ENCODE measurements at places on chromosomes 3 and 15.

- no peak for DNase-seq
These were observed 144.5 kb downstream of the ATP10A start for GRCh38 chr15:25718597-25718996.

GRCh38 chr3:36447061-36447460, 66.8 kb downstream of the STAC start:
- no peak for DNase-seq

DNA sequence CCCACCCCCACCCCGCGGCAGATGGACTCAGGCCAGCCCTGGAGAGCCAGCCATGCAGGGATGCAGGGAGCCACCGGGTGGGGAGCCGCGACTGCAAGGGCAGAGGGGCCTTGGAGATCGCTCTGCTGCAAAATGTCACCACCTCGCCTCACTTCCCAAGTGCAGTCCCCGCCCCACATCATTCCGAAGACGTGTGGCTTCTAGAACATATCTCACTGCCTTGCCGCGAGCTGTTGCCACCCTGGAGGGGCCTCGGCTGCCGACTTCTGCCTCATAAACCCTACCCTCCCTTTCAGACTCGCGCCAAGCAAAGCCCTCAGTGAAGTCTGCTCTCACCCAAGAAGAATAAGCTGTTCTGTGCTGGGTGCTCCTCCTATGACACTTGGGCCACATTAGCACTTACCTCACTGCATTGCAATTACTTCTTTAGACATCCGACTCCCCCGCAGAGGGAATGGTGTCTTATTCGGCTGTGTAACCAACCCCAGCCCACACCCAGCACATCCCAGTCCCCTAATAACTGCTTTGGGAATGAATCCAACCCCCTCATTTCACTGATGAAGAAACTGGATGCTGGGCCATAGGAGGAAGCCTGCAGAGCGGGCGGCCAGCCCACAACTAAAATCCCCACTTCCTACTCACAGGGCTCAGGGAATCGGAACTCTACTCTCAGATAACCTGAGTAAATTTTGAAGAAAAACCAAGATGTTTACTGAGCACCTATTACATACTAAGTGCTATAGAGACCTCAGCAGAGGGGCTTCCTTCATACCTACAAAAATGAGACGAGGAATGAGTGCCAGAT, 8.6 kb downstream of the TLE3 start:
- DNase-seq: no peak

DNA sequence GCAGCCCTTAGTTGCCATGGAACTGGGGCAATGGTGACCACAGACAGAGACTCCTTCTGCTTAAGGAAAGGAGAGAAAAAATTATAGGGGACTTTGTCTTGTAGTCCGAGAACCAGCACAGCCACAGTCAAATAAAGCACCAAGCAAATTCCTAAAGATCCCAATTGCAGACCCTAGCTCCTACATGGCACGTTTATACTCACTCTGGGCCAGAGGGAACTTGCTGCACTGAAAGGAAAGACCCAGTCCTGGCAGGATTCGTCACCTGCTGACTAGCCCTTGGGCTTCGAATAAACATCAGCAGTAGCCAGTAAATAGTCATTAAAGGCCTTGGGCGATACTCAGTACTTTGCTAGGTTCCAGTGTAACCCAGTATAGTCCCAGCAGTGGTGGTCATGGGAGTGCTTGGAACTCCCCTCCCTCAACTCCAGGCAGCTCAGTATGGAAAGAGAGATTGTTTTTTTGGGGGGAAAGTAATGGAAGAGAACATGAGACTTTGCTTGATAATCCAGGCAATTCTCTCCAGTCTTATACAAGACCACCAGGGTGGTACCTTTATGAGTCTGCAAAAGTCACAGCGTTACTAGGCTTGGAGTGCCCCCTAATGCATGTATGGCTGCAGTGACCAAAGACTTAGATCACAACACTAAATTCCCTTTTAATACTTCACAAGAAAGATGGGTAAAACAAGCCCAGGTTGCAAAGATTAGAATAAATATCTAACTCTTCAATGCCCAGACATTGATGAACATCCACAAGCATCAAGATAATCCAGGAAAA, 66.4 kb upstream of the AGTR1 start:
- DNase-seq: no peak

GRCh38 chr3:73060302-73060723, 1.1 kb upstream of the EBLN2 start:
- no peak for DNase-seq

DNA sequence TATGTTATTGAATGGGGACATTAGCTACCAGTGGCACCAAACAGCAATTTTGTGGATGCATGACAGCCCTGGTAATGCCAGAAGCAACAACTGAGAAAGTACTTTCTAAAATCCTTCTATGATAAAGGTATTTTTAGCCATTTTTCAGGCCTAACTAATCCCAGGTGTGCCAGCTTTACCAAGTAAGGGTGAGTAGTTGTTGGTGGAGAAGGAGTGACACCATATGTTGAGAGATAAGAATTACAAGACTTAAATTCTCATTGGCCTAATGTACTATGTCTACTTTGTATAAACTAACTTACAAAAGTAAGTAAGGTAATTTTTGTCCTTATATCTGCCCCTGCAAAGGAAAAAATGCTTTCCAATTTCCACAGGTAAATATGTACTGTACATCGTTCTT, 4.1 kb upstream of the COX17 start:
- DNase-seq: no peak

GRCh38 chr15:74817370-74817737, 4.7 kb downstream of the LMAN1L start:
- DNase-seq: no peak

Data from esophagus squamous epithelium (tissue), 5 donors.